ENCODE measurements at places on chromosomes 6 and 20.
A peak's percentile ranks its signal among the peaks of the same experiment; 100 is the strongest.

GRCh38 chr20:32811886-32812285 lies 7.9 kb upstream of the MAPRE1 start:
- DNase-seq = no peak

- no peak for DNase-seq
These were observed 284.6 kb upstream of the ZFP64 start for GRCh38 chr20:52476074-52476750.

- DNase-seq = no peak
These were observed at the start of gene GATA5 for GRCh38 chr20:62475772-62476055. Gene GATA5, minus strand, starts transcription at chr20:62475995. Its CDS starts 474 bp downstream, at chr20:62475521.

- DNase-seq = peak; percentile 4
These were observed 1288.6 kb upstream of the GJE1 start for GRCh38 chr6:140844167-140844566.
